Stimulated activated naive CD4-positive, alpha-beta T cell treated with Interleukin-2 at 50 U/mL for 16 hours (primary cell): ENCODE measurements at places on chromosomes 5 and 9.

GRCh38 chr9:122080986-122081385, 12.1 kb downstream of the TTLL11 start:
- no peak for DNase-seq

GRCh38 chr9:136438548-136439480, 831 bp downstream of the INPP5E start:
- DNase-seq = peak; percentile 56

DNA sequence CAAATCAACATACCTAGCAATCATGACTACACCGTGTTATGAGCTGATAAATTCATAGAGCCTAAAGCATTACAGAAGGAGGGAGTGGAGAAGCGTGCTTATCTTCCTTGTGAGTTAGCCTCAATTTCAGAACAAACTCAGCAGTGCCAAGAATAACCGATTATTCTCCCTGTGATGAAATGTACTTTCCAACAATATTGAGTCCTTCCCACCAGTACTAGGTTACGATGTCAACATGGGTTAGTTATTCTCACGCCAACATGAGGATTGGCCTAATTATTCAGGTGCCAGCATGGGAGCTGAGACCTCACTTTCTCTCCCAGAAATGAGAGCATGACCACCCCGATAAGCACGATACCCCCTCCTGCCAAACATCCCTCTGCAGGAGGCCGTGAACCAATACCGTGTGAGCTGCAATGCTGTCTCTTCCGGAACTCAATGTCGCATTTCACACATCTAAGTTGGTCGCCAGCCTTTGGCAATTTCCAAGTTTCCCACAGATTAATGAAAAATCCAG, 193.7 kb downstream of the ENC1 start:
- DNase-seq = no peak

GRCh38 chr9:112078432-112078831, 96.7 kb downstream of the SUSD1 start:
- no peak for DNase-seq

GRCh38 chr5:169190849-169191248, 110.1 kb downstream of the SLIT3 start:
- no peak for DNase-seq

DNA sequence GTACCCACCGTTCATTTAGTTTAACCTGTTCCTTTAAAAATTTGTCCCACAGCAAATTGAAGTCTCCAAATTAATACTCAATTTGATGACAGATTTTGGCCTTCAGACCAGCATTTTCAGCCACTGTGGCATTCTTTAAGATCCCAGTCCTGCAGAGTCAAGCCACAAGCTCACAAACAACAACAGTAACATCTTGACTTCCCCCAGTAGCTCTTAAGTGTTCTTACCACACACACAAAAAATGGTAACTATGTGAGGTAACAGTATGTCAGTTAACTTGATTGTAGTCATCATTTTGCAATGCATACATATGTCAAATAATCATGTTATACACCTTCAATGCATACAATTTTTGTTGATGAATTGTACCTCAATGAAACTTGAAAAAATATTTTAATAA, 247.9 kb downstream of the LURAP1L start:
- no peak for DNase-seq

GRCh38 chr5:35799753-35800152, 56.9 kb upstream of the IL7R start:
- DNase-seq = no peak

GRCh38 chr9:106784076-106784475, 78.9 kb upstream of the ZNF462 start:
- no peak for DNase-seq

DNA sequence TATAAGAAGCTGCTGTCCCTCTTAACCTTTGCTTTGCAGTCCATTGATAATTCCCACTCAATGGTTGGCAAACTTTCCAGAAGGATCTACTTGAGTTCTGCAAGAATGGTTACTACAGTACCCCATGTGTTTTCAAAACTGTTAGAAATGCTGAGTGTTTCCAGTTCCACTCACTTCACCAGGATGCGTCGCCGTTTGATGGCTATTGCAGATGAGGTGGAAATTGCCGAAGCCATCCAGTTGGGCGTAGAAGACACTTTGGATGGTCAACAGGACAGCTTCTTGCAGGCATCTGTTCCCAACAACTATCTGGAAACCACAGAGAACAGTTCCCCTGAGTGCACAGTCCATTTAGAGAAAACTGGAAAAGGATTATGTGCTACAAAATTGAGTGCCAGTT, 27.8 kb upstream of the SETD9 start:
- DNase-seq = no peak

DNA sequence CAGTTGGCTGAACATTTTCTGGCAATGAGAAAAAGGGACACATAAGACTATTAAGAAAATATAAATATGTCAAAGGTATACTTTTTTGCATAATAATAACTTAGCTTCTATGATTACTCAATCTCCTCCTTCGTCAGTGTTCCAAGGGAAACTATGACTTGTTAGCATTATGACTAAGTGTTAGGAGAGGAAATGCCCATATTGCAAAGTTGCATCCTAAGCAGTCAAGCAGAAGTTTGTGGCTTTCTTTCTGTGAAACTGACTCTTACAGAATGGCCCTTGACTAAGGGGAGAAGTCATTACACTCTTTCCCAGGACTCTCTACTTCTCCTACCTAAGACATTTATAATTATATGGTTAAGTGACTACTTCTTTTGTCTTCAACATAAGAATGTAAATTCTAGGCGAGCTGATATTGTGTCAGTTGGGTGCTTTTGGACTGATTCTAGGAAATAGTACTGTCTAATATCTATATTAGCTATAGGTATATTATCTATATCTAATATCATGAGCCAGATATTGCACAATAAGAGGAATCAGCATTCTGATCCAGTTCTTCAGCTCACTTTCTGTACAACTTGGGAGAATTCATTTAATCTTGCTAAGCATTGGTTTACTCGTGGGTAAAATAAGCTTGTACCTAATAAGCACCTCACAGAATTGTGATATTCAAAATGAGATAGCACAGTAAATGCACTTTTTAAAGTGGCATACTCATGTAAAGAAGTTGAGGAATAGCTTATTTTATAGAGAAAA, 16.4 kb upstream of the SPINK6 start:
- DNase-seq = no peak

DNA sequence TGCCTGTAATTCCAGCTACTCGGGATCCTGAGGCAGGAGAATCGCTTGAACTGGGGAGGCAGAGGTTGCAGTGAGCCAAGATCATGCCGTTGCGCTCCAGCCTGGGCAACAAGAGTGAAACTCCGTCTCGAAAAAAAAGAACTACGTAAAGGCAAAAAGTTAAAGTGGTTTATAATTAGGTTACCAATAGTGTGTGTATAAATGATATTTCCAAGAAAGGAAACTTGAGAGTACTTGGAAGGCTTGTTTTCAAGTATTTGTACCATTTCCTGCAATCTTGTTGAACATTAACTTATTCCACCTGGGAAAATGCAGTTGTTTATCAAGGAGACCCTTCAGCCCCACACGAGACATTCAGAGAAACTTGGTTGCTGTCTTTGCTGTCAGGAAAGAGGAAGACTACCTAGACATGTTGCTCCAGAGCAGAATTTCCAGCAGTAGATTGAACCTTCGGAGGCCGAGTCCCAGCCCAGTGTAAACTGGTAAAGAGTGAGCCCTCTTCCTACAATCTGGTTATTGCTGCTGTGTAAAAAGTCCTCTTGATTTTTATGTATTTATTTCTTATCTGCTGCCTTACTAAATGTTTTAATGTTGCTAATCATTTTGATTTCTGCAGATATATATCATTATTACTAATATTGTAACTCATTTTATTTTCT, 30.1 kb downstream of the STXBP1 start:
- DNase-seq = no peak

- no peak for DNase-seq
Measured at GRCh38 chr5:33231935-33232334, 208.8 kb upstream of the TARS1 start.

DNA sequence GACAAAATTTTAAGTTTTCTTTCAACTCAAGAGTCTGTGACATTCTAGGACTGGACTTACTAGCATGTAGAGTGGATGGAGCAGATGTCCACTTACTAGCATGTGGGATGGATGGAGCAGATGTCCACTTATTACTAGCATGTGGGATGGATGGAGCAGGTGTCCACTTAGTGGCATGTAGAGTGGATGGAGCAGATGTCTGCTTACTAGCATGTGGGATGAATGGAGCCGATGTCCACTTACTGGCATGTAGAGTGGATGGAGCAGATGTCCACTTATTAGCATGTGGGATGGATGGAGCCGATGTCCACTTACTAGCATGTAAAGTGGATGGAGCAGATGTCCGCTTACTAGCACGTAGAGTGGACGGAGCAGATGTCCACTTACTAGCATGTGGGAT, 2.4 kb downstream of the SLC36A1 start:
- no peak for DNase-seq

DNA sequence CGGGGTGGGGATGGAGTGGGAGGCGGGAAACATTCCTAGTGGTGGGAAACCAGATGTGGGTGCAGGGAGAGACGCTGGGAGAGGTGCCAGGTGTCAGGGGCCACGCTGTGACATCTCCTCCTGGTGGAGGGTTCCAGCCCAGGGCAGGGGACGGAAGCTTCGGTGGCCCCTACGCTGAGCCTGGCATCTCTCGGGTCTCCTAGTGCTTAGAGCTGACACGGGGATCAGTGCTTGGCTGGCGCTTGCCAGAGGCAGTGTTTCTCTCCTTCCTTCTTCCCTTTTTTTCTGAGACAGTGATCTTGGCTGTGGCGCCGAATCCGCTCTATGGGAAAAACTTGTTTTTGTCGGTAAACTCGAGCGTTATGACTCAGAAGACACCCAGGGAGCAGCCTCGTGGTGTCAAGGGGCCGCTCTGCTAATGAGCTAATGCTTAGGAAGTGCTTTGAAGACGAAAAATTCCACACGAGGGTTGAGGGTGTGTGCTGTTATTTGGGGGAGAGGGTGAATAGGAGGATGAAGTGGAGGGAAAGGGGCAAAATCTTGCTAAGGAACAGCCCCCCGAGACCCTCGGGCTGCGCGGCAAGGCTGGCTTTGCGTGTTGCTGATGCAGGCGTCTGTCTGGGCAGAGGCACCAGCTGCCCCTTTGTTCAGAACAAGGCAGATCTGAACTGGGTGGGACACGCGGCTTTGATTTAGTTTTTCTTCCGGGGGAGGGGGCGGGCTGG, 20.4 kb upstream of the IER5L start:
- no peak for DNase-seq

- DNase-seq = no peak
Measured at GRCh38 chr5:154081246-154081645, 42.5 kb downstream of the MFAP3 start.

DNA sequence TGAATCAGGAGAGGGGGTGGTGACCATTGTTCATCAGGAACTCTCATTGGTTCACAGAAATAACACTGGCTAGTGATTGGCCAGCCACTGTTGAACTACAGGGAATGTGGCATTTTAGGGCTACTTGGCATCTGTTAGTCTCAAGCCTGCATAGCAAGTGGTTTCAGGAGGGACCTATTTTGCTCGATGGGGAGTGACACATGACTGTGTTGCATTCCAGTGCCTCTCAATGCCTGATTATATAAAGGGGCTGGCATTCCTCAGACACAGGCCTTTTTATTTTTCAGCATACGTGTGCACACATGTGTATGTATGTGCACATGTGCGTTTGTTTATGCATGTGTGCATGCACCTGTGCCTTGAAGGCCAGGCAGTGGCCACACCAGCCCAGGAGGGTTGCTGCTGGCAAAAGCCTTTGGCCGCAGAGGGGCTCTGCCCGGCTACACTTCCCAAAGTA, 23.2 kb downstream of the FGD3 start:
- no peak for DNase-seq

DNA sequence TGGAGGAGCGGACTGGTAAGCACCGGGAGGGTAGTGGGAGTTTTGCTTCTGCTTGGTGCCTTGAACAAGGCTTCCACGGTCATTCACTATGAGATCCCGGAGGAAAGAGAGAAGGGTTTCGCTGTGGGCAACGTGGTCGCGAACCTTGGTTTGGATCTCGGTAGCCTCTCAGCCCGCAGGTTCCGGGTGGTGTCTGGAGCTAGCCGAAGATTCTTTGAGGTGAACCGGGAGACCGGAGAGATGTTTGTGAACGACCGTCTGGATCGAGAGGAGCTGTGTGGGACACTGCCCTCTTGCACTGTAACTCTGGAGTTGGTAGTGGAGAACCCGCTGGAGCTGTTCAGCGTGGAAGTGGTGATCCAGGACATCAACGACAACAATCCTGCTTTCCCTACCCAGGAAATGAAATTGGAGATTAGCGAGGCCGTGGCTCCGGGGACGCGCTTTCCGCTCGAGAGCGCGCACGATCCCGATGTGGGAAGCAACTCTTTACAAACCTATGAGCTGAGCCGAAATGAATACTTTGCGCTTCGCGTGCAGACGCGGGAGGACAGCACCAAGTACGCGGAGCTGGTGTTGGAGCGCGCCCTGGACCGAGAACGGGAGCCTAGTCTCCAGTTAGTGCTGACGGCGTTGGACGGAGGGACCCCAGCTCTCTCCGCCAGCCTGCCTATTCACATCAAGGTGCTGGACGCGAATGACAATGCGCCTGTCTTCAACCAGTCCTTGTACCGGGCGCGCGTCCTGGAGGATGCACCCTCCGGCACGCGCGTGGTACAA, 556 bp downstream of the PCDHGC3 start:
- DNase-seq = no peak

- DNase-seq = no peak
Measured at GRCh38 chr5:34905564-34905963, 9.7 kb downstream of the RAD1 start.

DNA sequence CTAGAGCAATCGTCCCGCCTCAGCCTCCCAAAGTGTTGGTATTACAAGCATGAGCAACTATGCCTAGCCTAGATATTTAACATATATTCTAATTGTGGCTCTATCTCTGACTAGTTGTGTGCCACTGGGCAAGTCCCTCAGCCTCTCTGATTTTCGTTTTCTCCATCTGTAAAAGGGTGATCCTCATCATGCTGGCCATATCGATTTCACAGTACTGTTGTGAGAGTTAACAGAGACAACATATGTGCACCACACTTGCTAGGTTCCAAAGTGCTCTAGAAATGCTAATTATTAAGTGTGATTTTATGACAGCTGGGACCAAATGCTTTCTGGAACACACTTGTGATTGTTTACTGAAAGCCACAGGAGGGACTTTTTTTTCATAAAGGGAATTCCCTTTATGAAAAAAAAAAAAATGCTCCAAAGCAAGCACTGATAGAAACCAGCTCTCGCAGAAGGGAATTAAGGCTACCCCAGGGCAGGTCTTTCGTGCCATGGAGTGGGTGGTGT, 78.5 kb upstream of the EPB41L4B start:
- DNase-seq = no peak

- no peak for DNase-seq
Measured at GRCh38 chr9:124191691-124192395, 65.9 kb upstream of the NEK6 start.

DNA sequence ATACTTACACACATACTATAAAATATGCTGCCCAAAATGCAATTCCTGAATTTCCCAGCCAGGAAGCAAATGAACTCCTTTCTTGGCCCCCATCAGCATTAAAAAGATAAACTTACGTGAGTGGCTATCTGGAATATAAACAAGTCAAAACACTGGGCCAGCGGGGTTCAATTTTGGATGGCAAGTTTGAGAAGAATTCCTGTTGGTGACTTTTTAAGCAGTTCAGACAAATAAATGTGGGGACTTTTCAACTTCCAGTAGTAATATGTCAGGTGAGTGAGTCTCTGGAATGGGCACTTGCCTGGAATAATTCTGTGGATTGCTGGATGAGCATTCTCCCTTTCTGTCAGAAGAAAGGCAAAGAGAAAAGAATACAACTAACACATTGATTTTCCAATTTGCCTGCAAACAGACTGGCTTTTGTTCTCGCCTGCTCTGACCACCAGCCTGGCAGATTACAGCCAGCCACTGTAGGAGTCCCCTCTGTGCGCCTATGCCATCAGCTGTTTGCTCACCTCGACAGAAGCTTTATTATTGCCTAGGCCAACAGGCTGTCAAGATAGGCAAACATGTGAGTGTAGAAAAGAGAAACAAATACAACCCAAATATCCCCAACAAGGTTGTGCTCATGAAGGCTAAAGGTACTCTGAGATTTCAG, 78.6 kb downstream of the MRPS27 start:
- no peak for DNase-seq
